ENCODE measurements at places on chromosomes 3 and 15.

- DNase-seq, result no peak
Observed at GRCh38 chr15:57183041-57183440, 193.3 kb upstream of the CGNL1 start.

- no peak for DNase-seq
Observed at GRCh38 chr15:65115086-65115485, at the start of gene UBAP1L. Gene UBAP1L (minus strand): TSS chr15:65115200. CDS start chr15:65106215, 8,985 bp downstream.

DNA sequence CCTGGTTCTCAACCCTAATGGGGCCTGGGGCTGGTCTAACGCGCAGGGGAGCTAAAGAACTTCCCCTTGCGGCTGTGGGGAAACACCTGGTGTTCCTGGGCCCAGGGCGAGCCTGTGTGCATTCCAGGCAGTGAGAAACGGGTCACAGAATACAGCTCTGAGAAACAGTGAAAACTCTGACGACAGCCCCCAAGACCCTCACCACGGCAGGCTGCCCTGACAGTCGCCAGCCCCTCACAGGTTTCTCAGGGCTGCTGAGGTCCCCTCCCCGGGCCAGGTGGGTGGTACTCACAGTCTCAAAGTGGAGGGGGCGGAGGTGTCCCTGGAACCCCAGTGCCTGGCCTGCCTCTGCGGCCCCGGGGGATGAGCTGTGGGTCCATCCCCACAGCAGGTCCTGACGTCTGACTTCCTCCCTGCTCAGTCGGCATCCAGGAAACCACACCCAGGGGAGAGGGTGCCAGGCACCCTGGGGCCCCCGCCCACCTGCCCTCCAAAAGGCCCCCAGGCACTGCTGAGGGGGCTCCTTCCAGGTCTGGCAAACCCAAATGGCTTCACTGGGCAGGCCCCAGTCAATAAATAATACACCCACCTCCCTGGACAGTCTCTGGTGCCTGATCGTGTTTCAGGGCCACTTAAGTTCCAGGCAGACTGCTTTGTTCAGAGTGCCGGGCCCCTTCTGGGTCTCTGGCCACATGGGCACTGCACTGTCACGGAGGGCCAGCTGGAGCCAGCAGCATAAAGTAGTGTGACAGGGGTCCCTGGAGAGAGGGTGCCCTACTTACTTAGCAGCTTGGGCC, 57.7 kb downstream of the IQSEC1 start:
- DNase-seq, result peak; percentile 50

DNA sequence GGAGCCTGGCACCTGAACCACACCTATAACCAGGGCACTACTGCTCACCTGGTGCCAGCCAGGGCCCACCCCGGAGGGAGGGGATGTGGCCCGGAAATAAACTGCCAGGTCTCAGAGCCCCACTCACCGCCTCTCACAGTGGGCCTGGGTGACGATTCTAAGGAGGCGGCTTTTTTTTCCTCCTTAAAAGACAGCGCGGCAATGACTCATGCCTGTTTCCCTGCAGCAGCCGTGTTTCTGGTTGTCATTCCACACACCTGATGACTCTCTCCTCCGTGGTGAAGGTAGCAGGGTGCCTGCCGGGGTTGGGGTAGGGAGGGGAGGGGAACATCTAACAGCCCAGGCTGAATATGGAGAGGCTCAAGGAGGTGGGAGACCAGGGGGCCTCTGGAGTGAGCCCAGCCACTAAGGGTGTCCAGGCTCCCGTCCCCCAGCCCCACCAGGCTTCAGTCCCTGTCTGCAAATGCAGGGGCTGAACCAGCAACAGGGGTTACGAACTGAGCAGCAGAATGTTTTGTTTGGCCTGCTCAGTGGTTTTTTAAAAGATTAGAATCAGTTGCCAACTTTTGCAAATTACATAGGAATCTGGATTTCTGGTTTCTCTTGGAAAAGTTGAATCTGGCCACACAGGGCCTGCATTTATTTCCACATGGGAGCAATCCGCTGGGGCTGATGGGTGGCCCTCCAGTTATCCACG, 127.3 kb upstream of the LINGO1 start:
- no peak for DNase-seq

DNA sequence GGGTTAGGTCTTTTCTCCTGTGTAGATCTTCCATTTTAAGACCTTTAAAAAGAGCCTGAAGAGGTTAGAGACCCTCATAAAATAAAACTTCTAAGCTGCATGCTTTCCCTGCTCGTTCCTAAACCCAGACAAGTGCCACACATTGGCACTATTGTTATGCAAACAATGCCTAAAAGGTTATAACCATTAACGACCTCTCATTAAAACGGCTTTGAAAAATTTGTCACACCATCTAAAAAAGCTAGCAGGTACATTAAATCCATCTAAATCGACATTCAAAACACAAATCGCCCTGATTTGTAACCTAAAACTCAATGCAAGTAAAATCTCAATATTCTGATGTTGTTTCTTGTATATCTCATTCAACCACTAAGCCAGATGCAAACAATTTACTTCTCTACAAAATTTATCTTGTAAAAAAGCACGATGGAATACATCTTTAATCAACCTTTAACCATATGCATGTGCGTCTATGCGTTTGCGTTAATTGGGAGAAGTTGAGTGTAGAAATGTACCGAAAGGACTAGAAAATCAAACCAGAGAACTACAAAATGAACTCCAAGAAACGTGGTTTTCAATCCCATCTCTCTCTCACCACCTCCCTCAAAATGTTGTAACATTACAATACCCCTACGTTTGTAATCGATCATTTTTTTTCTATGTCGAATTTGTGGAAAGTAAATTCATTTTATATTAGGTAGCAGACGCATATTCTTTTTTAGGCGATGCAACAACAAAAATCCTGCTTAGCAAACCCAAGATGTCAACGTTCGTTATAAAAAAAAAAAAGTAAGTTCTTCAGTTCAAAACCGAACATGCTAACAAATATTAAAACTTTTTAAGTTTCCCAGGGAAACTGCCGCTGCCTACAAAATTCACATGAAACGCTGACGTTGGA, 1.2 kb downstream of the ALDH1A2 start:
- DNase-seq, result no peak

GRCh38 chr3:190575437-190576185, 61.7 kb downstream of the IL1RAP start:
- DNase-seq, result no peak

- DNase-seq, result no peak
Observed at GRCh38 chr3:132064114-132064513, 29.3 kb upstream of the CPNE4 start.

- no peak for DNase-seq
Observed at GRCh38 chr3:172202797-172203196, 163.4 kb downstream of the FNDC3B start.

GRCh38 chr15:68055224-68055705, 1.1 kb downstream of the PIAS1 start:
- DNase-seq, result peak; percentile 61

DNA sequence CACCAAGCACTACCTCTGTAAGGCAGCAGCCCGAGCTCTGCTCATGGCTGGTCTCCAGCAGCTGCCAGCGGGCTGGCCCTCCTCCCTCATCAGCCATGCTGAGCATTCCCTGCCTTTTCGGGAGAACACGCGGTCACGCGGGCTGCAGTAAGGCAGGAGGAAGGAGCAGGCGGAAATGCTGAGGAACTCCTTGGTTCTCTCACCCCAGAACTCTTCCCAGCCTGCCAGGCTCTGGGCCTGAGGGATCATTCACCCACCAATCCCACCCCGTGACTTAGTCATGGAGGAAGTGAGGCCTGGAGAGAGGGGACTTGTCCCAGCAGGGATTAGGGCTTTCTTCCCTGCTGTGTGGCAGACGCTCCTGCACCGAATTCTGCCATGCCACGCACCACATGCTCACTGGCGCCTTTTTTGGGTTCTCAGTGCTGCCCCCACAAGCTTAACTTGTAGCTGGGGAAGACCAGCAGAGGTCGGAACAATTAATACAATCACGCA, 42.9 kb upstream of the RPL32 start:
- DNase-seq, result no peak

DNA sequence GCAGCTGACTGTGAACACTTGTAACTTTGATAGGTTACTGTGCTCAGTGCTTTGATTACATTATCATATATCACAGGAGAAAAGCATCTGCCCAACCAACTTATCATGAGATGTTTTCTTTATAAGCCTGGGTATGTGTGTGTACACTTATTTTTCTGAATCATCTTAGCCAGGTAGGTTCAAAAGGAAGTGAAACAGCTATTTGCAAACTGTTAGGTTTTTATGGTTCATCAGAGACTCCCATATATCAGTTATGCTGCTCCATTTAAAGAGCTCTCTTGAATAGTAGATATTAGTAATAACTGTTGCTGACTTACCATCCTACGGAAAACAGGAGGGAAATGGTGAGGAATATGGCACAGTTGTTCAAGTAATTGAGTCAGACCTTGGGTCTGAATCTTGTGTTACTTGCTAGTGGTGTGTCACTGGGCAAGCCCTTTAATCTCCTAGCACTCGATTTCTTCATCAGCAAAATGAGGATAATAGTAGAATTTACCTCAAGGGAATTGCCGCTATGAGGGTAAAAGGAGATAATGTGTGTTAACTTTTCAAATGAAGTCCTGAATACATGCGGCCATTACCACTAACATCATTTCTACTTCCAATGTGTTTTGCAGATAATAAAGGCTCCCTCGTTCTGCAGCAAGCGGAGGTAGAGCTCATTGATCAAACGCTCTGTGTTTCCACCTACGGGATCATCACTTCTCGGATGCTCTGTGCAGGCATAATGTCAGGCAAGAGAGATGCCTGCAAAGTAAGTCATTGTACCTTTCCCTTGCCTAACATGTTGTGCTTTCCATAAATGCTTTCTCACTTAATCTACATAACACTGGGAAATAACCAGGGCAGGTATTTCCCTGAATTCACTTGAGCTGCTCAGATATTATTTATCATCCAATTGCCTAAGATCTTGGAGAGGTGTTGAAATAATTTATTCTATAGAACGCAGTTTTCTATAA, 7.8 kb upstream of the C3orf52 start:
- no peak for DNase-seq

DNA sequence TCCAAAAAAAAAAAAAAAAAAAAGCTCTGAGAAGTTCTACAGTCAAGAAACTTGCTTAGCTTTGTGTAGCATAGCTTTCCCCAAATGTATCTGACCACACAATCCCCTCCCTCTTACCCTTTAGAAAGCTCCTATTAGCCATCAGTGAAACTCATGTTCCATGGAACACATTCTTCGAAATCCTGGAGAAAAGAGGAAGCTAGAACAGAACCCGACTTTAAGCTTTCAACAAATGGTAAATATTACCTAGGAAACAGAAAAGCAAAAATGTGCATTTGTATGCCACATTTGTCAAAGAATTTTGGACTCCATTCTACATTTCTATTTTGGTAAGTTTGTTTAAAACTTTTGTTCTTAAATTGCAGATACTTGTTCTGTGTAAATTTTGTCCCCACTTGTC, 17.4 kb upstream of the CRTC3 start:
- DNase-seq, result no peak

GRCh38 chr15:101554115-101554915, 64.8 kb upstream of the PCSK6 start:
- DNase-seq, result no peak

DNA sequence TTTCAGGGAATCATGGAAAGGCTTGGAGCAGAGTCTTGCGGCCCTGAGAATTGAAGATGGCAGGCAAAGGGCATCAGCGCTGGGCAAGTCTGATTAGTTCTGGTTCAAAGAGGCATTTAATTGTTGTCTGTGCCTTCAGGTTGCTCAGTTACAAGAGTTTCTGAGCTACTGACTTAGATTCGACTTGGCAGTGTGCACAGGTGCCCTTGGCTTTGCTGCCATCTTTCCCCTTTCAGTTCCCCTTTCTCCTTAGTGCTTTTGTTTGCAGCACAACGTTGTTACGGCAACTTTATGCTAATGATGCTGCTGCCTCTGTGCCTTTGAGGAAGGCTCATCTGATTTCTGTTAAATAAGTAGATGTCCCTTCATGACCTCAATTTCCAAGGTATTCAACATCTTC, 12.5 kb downstream of the P2RY14 start:
- DNase-seq, result no peak

DNA sequence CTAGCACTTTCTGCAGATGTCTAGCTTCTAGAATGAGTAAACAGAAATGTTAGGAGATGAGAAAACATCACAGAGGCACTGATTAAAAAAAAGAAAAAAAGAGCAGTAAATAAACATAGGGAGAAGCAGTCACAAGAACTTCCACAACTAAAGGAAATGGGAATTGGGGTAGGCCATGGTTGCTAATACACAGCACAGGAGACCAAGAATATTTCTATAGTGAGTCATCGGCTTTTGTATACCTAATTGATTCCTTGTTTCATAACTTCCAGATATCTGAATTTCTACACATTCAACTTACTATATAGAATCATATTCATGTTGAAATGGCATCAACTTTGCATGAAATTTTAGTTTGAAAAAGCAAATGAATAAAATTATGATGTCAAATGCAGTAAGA, 47.3 kb upstream of the TCF12 start:
- no peak for DNase-seq

DNA sequence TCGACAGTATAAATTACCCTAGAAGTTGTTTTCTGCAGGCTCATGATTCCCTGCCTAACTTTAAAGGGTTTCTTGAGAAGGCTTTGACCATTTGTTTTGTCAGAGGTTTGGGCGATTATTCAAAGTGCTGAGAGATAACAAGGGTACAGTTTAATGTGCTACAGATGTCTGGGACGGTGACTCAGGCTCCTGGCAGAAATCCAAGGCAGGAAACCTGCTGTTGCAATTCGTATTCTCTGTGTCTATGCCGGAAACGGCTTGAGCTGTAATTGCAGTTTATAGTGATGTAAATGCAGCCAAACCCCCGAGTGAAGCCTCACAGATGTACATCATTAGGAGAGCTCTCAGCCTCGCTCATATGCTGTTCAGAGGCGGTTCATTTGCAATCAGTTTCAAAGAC, 65.6 kb downstream of the SYNPR start:
- peak; percentile 13 for DNase-seq

DNA sequence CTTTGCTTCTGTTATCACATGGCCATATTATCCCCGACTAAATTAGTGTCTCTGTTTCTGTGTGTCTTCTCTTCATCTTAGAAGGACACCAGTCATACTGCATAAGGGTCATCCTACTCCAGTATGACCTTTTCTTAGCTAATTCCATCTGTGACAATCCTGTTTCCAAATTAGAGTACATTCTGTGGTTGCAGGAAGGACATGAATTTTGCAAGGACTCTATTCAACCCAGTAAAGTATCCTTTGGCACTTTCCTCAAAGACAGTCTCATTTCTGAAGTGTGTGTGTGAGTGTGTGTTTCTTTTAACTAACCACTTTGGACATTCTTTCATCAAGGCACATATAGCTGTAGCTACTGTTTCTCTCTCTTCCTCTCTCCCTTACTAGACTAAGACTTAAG, 15.2 kb upstream of the MME start:
- DNase-seq, result no peak
